ENCODE measurements at places on chromosomes 2 and 18. TPM values are rescaled to one million over a fixed set of nuclear protein-coding genes. Genes with fewer than 3 reads are reported as not detected.

The SH2D6 gene
- 0.45 TPM for total RNA-seq

The MC2R gene
- not detected for total RNA-seq

The PAIP2B gene
- total RNA-seq, result 0.55 TPM

The RBMS1 gene
- 41.1 TPM for total RNA-seq

The INO80D gene
- 7.4 TPM for total RNA-seq

The PARD6G gene
- 3.5 TPM for total RNA-seq

- DNase-seq, result no peak
Observed at GRCh38 chr2:105141099-105141614, 100.4 kb upstream of the GPR45 start.

GRCh38 chr2:133885847-133886246, 317.6 kb upstream of the NCKAP5 start:
- DNase-seq, result no peak

DNA sequence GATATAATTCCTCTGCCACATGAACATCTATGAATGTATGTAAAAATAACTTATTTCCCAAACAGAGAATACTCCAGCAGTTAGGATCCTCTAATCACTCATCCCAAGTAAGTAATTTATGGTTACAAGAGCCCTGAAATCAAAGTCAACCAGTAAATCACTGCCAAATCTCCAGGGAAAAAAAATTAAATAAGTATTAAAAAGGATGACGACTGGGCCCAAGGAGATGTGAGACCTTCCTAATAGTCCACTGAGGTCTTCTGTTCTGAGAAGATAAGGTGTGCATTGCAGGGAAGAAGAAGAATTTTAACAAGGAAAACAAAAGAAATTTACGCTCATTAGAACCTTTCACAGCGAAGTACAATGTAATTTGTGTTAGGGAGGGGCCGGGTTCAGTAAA, 28.0 kb upstream of the WDR75 start:
- no peak for DNase-seq

DNA sequence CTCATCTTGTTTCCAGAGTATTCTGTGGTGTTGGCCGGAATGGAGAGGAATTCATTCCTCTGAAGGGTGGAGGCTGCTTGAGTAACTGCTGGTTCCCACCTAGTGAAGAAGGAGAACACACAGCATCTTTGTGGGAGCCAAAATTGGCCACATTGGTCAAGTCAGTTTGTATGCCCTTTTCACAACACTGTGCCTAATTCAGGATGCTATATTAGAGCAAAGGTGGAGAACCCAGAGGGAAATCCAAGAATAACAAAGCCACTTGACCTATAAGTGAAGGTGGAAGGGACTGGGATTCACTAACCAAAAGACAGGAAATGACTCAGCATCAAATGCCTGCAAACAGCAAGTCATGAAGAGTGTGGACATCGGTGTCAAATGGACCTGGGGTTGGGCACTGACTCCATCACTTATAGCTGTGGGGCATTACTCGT, 27.3 kb upstream of the MLPH start:
- DNase-seq, result peak; percentile 46

- DNase-seq, result no peak
Observed at GRCh38 chr2:43980902-43981301, 14.9 kb downstream of the LRPPRC start.

- DNase-seq, result no peak
Observed at GRCh38 chr2:102749938-102750337, 11.9 kb upstream of the TMEM182 start.

- DNase-seq, result no peak
Observed at GRCh38 chr2:156765043-156765442, 328.9 kb downstream of the GPD2 start.

- no peak for DNase-seq
Observed at GRCh38 chr2:45131587-45131986, 122.3 kb upstream of the SIX2 start.

GRCh38 chr18:56358608-56359280, 279.6 kb downstream of the TXNL1 start:
- no peak for DNase-seq

- DNase-seq, result no peak
Observed at GRCh38 chr2:147547440-147547839, 297.4 kb upstream of the ACVR2A start.

DNA sequence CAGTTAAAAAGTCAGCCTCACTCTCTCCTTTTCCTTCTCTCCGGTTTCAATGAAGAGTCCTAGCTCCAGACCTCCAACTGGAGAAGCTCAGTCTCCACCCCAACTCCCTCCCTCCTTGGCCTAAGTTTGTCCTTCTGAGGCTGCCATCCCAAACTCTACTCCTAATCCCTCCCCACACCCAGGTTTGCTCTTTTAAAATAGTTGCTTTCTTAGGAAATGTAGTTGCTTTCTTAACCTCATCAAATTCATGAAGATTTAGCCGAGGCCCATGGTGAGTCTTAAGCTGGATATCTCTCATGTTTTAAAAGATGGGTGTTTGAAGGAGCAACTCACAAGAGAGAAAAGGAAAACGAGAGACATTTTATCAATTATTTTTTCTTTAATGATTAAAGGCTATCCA, 937 bp upstream of the LANCL1 start:
- peak; percentile 66 for DNase-seq

- DNase-seq, result no peak
Observed at GRCh38 chr2:31286961-31287550, 53.1 kb downstream of the EHD3 start.

- DNase-seq, result no peak
Observed at GRCh38 chr2:82084679-82085392, 1780.3 kb upstream of the LRRTM1 start.

GRCh38 chr2:134218930-134219658, 34.8 kb upstream of the MGAT5 start:
- peak; percentile 16 for DNase-seq

- DNase-seq, result no peak
Observed at GRCh38 chr2:208945719-208946256, 478.1 kb upstream of the MAP2 start.

DNA sequence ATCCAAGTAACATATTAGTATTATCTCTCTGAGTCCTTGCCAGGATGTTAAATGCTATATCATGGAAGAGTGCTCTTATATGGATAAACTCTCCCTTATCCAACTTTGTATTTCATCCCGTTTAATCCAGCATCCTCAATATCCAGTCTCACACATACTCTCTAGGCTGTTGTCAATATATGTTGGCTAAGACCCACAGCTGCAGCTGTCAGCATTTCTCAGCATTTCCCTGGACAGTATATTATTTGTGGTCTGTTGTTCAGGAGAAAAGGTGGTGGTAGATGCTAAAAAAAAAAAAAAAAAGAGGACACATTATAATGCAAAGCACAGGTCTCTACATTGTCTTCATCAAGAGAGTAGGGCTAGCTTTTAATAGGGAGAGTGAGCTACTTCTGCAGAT, 1368.0 kb upstream of the ZEB2 start:
- DNase-seq, result no peak

- no peak for DNase-seq
Observed at GRCh38 chr2:143524119-143524553, 394.9 kb downstream of the ARHGAP15 start.

DNA sequence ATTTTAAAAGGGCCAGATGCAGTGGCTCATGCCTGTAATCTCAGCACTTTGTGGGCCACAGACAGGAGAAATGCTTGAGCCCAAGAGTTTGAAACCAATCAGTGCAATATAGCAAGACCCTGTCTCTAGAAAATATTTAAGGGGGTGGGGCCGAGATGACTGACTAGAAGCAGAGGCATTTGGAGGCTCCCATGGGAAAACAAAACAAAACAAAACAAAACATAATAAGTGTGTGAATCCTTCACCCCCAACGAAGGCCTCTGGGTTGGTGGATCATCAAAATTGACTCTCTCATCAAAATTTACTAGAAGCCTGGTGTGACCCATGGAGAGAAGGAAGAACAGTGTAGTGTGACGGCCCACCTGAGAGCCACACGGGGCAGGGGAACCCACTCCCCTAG, 560.9 kb downstream of the LRP1B start:
- no peak for DNase-seq

- no peak for DNase-seq
Observed at GRCh38 chr2:228838819-228839218, 432.3 kb downstream of the PID1 start.
